ENCODE measurements at places on chromosomes 12 and 14.

- no peak for DNase-seq
Measured at GRCh38 chr12:15005064-15005463, 32.2 kb downstream of the PDE6H start.

GRCh38 chr12:3381059-3382047, 109.7 kb upstream of the PRMT8 start:
- DNase-seq: no peak

GRCh38 chr12:98121963-98122362, 393.4 kb upstream of the TMPO start:
- DNase-seq: no peak

DNA sequence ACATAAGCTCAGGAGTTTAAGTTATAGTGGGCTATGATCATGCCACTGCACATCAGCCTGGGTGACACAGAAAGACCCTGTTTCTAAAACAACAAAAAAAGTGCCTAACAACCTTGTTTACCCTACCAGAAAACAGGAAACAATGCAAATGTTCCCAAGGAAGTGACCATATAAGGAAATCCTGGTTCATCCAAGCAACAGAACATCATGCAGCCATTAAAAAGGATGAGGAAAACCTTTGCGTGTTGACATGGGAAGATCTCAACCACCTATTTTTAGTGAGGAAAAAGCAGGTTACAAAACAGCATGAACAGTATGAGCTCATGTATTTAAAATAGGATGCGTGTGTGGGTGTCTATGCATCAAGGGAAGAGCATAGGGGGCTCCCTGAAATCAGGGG, 13.7 kb downstream of the HRK start:
- no peak for DNase-seq

GRCh38 chr12:89481213-89481914, 43.2 kb downstream of the GALNT4 start:
- DNase-seq: no peak

DNA sequence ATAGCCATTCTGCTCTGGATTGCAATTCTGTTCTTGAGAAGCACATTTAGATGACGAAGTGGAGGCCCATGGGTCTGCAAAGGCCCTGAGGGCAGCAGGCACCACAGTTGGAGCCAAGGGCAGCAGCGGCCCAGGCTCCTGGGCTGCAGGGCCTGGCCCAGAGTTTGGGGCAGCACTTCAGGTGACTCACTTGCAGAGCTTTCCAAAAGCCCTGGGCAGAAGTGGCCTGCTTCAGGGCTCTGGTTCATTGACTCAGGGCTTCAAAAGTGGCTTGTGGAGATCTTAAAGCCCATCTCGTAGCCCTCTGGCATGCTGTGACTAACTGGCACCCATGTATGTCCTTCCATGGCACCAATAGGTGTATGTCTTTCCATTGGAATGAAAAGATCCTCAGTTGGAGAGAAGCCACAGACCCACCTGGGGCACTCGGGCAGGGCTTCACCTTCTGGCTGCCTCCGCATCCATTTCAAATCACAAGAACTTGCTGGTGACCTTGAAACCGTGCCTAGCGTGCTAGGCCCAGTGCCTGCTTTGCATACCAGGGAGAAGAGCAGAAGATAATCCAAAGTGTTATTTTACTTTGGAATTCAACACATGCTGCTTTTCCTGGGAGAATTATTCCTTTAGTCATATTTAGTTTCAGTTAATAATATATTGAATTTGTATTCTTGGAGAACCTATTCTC, 106.7 kb downstream of the PRMT8 start:
- DNase-seq: no peak

DNA sequence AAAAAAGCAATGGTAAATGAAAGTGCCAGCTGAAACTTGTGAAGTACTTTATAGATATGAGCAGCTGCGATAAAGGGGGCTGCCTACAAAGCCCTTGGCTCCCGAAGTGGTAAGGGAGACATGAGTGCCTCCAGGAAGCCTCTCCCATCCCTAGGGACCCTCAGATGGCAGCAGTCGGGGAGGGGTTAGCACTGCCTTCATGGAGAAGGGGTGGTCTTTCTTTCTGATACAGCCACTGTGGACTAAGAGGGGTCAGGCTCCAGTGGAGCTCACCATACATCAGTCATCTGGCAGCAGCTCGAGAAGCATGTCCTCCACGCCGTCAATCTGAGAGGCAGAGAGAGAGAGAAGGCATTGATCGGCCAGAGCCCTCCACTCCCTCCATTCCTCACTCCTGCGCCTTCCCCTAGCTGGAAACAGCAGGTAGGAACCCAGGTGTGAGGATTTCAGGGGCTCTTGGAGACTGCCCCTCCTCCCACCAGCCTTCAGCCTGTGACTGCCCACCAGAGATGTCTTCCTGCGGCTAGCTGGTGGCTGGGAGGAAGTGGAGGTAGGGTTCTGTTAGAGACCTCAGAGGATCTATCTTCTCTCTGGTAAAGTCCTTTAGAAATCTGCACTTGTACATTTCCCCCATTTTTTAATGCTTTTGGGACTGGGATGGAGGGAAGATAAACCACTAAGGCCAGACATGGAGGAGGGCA, 2.3 kb downstream of the TCL1A start:
- DNase-seq: no peak

DNA sequence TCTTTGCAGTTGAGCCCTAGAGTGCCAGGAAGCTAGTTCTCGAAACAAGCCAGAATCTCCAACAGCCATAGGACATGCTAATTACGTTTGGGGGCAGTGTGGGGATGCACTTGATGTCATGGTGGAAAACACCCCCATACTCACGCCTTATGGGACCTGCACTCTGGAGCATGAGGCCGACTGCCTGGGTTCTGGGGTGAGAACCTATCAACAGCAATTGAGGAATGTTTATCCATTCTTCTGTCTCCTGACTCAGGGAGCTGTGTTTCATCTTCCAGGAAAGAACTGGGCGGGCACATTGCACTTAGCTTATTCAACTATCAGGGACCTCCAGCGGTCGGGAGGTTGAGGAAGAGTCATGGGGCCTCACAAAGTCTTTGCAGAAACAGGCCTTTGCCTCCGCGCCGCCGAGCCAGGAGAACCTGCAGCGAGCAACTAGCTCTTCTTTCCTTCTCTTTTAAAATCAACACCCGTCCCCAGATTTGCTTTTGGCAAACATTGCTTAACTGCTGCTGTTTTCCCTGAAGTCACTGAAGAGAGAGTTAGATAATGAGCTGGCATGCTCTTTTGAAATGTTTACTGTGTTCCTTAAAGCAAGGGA, 226.1 kb upstream of the DIO3 start:
- DNase-seq: no peak

DNA sequence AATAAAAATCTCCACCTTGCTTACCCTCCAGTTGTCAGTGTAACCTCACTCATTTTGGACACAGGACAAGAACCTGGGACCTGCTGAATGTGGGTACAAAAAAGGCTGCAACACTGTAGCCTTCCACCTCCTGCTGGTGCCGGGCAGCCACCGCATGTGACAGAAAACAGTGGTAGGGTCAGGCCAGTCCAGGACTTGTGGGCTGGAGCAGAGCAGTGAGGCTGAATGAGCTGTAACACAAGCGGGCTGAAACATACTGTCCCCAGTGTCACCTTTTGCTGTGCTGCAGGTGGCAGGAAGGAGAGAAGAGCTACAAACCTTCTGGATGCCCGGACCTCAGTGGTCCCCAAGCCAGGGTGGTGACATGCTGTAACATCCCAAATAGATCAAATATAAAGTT, 465.4 kb upstream of the FOXG1 start:
- no peak for DNase-seq

- DNase-seq: no peak
Measured at GRCh38 chr12:119479121-119479561, 114.4 kb upstream of the TMEM233 start.

GRCh38 chr12:30155001-30155730, 371.4 kb upstream of the TMTC1 start:
- DNase-seq: no peak

GRCh38 chr12:57816001-57816854, 2.3 kb downstream of the AVIL start:
- no peak for DNase-seq

DNA sequence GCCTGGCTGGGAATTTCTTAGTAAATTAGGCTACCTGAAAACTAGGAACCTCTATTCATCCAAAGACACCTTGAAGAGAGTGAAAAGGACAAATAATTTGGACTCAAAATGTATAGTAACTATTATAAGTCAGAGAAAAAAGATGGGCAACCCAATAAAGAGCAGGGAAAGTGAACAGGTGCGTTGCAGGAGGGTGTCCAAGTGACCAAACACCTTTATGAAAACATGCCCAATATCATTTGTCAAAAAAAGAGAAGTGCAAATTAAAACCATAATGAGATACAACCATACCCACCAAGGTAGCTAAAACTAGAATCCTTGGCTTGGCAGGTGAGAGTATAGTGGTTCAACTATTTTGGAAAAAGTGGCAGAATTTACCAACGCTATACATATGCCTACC, 24.9 kb upstream of the PLD4 start:
- no peak for DNase-seq

GRCh38 chr14:36660736-36661505, 739 bp upstream of the PAX9 start:
- DNase-seq: no peak

GRCh38 chr12:46917821-46918220, 92.0 kb upstream of the SLC38A4 start:
- DNase-seq: no peak

GRCh38 chr14:67764496-67764895, 51.9 kb downstream of the ZFYVE26 start:
- DNase-seq: no peak

GRCh38 chr12:110555577-110556406, 27.3 kb downstream of the PPTC7 start:
- peak; percentile 50 for DNase-seq

GRCh38 chr14:32055175-32055574, 21.9 kb upstream of the ARHGAP5 start:
- DNase-seq: no peak

DNA sequence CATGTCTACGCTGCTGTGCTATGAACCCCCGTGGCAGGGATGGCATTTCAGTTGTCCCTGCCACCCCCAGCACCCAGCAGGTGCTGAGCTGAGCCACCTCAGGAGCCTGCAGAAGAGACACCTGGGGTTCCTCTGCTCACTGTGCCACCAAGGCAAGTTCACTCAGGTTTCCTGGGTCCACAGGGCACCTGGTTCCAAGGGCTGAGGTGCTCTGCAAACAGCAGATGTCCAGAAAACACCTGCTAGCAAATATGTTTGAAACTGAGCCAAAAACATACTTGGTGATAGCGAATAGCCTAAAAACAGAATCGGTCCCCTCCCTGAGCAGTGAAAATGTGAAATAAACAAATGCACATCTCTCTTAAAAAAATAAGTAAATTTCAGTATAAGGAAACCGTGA, 35.6 kb upstream of the GPR68 start:
- DNase-seq: no peak

DNA sequence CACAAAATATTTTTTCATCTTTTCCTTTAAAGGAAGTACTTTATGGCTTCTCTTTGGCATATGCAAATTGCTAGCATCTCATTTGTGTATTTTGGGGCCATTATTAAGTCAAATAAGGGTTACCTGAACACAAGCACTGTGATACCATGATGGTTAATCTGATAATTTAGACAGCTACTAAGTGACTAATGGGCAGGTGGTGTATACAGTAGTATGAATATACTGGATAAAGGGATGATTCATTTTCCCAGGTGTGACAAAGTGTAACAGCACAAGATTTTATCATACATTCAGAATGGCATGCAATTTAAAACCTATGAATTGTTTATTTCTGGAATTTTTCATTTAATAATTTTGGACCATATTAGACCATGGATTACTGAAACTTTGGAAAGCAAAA, 27.2 kb upstream of the ANO4 start:
- no peak for DNase-seq

GRCh38 chr12:58819345-58819744, 101.0 kb downstream of the LRIG3 start:
- no peak for DNase-seq

- DNase-seq: no peak
Measured at GRCh38 chr14:88323086-88323522, at the start of gene KCNK10. KCNK10 (minus strand) TSS chr14:88323269; CDS start chr14:88322798, 471 bp downstream.

DNA sequence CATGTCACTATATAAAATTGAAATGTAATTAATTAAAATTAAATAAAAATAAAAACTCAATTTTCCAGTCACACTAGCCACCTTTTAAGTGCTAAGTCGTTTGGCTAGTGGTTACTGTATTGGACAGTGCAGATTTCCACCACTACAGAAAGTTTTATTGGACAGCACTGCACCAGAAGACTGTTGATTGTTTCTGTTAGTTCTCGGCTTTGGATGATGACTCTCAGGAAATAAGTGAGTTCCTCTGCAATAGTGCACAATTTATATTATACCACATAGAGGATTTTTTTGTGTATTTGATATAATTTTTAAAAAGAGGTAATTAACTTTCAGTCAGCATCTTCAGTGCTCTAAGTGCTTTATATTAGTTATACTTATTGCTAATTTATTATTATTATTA, 52.7 kb downstream of the FAR2 start:
- DNase-seq: no peak

GRCh38 chr14:89332031-89332430, 85.0 kb downstream of the FOXN3 start:
- DNase-seq: no peak

DNA sequence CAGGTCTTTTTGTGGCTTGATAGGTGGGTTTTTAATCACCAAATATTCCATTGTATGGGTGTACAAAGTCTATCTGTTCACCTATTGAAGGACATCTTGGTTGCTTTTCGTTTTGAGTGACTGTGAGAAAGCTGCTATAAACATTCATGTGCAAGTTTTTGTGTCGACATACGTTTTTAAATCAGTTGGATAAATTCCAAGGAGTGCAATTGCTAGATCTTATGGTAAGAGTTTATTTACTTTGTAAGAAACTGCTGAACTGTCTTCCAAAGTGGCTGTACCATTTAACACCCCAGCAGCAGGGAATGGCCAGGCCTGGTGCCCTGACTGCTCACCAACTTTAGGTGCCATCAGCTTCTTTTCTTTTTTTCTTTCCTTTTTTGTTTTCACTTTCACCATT, 45.5 kb upstream of the C14orf180 start:
- DNase-seq: no peak

DNA sequence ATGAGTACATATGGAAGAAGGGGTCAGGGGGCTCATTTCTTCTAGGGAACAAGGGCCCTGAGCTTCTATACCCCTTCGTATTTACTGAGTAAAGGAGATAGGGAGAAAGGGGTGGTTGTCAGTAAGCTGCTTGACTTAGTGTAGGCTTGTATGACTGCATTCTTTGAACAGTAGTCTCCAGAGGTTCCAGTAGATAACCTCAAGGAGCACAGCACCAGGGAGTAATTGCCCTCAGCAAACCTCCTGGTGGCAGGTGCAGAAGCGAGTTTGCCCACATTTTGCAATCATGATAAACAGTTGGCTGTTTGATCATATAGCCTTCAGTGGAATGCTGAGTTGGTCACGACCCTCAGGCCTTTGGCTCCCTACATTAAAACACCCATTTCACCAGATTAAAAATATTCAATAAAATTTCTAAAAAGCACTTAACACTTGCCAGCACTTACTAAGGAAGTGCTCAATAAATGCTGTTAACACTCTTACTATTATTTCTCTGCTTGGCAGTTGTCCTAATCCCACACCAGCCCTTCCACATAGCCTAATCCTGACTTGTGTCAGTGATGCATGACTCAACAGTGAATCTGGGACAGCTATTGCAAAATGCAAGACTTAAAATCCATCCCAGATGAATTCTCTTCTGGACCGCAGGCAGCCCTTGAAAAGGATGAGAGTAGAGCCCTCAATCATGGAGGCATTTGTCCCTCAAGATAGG, 3.7 kb upstream of the DHRS4L2 start:
- DNase-seq: peak; percentile 11

- peak; percentile 14 for DNase-seq
Measured at GRCh38 chr12:38904537-38905479, 583 bp downstream of the CPNE8 start.

GRCh38 chr12:96846293-96846692, 60.8 kb upstream of the NEDD1 start:
- peak; percentile 47 for DNase-seq

- DNase-seq: peak; percentile 30
Measured at GRCh38 chr14:73208390-73208789, 28.9 kb upstream of the PAPLN start.

Measured in NB4 (cell line).